IMR-90 (cell line): ENCODE measurements at places on chromosomes 12 and 14. TPM values are rescaled to one million over a fixed set of nuclear protein-coding genes. Genes with fewer than 3 reads are reported as not detected.

GPR84 gene
- polyA plus RNA-seq: not detected in 2 replicates

KRT5 gene
- polyA plus RNA-seq: not detected in 2 replicates

TSPAN11 gene
- polyA plus RNA-seq: 0.26 and 0.30 TPM in 2 replicates

CATSPERB gene
- not detected in 2 replicates for polyA plus RNA-seq

MYO1H gene
- not detected in 2 replicates for polyA plus RNA-seq

SDR9C7 gene
- polyA plus RNA-seq: not detected in 2 replicates

GRCh38 chr14:93056840-93057585, 58.7 kb downstream of the ITPK1 start:
- H3K4me3 ChIP-seq: no peak overlapping the region
- H3K27me3 ChIP-seq: peaks cover 5% of the 10 kb centered on the region; the same call in 1 of the 2 replicates
- peak; percentile 23 for DNase-seq
- H3K27ac ChIP-seq: no peak overlapping the region

- no peak overlapping the region for H3K4me3 ChIP-seq
- DNase-seq: peak; percentile 80
- peak overlapping the region; percentile 90 for H3K27ac ChIP-seq
- peaks cover 18% of the 10 kb centered on the region for H3K4me1 ChIP-seq
- no peaks in the 10 kb centered on the region for H3K27me3 ChIP-seq
Measured at GRCh38 chr12:76020281-76020680, 11.3 kb downstream of the PHLDA1 start.

- no peaks in the 10 kb centered on the region for H3K27me3 ChIP-seq
- DNase-seq: peak; percentile 90
- H3K4me3 ChIP-seq: peak overlapping the region; percentile 89
Measured at GRCh38 chr12:64452559-64453329, 824 bp downstream of the TBK1 start.

DNA sequence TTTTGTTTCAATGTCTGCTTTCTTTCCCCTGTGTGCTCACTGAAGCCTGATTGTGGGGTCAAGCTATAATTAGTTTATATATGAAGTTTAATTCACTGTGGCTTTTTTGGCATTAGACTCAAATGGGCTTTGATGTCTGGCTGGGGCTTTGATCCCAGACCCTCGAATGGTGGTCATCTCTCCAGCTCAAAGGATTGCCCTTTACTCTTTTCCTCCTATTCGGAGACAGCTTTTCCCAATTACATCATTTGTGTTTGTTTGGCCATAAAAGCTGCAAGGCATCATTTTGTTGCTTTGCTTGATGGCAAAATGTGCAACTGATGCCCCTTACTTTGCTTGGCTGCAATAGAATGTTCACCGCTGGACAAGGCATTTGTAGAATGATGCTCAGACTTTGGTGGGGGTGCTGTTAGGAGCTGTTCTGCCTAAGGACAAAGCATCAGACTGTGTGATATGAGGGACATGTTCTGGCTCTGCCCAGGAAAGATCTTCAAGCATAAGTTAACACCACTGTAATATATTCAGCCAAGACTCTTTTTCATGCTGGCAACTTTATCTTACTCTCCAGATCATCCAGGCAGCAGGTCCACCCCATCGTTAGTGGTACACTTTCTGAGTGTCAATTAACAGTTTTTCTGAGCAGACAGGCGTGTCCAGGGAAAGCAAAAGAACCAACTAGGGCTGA, 3.2 kb upstream of the DACT1 start:
- H3K27ac ChIP-seq: no peak overlapping the region
- no peak overlapping the region for H3K4me3 ChIP-seq
- no peaks in the 10 kb centered on the region for H3K36me3 ChIP-seq
- no peak for DNase-seq

DNA sequence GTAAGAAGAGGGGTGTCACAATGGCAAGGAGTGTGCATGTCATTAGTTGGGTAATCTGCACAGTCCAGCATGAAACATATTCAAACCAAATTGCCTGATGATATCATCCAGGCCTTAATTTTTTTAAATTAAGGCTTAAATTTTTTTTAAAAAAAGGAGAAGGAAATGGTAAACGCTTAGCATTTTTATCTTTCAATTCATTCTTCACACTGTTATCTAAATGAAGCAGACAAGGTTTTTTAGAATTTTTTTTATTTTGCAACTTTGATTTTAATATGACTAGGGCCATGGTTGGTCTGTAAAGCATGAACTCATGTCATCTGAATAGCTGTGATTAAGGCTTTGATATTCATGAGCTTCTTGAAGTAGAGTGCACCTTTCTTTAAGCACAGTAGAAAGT, 362.5 kb downstream of the SYT1 start:
- DNase-seq: no peak
- no peaks in the 10 kb centered on the region for H3K27me3 ChIP-seq
- H3K27ac ChIP-seq: no peak overlapping the region
- no peak overlapping the region for H3K4me3 ChIP-seq
- no peaks in the 10 kb centered on the region for H3K4me1 ChIP-seq

GRCh38 chr12:116302166-116303058, 24.9 kb upstream of the MED13L start:
- no peaks in the 10 kb centered on the region for H3K36me3 ChIP-seq
- H3K27ac ChIP-seq: no peak overlapping the region
- no peaks in the 10 kb centered on the region for H3K27me3 ChIP-seq

DNA sequence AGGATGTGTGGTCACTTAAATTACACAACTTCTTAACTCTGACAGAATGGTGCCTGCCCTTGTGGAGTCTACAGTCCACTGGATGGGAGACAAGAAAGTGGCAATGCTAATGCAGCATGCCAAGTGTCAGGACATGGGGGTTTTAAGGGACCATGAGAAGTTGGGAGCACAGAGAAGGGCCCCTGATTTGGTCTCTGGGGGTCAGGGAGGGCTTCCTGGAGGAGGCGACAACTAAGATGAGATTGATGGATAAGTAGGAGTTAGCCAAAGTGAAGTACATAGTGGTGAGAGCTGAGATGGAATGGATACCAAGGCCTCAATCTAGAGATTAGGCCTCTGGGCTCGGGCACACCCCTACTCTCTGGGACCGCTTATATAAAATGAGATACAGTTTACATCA, 236.7 kb downstream of the CHST11 start:
- H3K4me1 ChIP-seq: peaks cover 4% of the 10 kb centered on the region; the same call in 1 of the 2 replicates
- no peak overlapping the region for H3K27ac ChIP-seq
- H3K27me3 ChIP-seq: peaks cover 4% of the 10 kb centered on the region; the same call in 1 of the 2 replicates
- DNase-seq: no peak
- no peaks in the 10 kb centered on the region for H3K36me3 ChIP-seq

DNA sequence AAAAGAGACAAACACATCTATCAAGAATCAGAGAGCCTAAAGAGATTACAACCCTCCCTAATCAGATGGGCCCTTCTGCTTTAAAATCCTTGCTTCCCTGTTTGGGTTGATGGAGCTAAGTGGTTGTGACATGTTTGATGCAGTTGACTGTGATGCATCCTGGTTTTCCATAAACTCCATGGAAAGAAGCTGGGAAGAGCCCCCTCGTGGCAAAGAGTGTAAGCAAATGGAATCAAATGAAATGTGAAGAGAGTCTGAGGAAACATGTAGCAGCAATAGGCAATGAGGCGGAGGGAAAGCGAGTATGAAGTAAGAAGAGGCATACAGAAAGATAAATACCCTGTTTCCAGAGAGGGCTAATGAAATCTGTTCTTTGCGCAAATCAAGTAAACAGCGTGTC, 70.4 kb upstream of the SLCO1C1 start:
- no peaks in the 10 kb centered on the region; the same call in 1 of the 2 replicates for H3K4me1 ChIP-seq
- peak; percentile 30 for DNase-seq
- no peaks in the 10 kb centered on the region for H3K27me3 ChIP-seq
- H3K36me3 ChIP-seq: no peaks in the 10 kb centered on the region
- H3K27ac ChIP-seq: no peak overlapping the region
- no peak overlapping the region for H3K4me3 ChIP-seq

DNA sequence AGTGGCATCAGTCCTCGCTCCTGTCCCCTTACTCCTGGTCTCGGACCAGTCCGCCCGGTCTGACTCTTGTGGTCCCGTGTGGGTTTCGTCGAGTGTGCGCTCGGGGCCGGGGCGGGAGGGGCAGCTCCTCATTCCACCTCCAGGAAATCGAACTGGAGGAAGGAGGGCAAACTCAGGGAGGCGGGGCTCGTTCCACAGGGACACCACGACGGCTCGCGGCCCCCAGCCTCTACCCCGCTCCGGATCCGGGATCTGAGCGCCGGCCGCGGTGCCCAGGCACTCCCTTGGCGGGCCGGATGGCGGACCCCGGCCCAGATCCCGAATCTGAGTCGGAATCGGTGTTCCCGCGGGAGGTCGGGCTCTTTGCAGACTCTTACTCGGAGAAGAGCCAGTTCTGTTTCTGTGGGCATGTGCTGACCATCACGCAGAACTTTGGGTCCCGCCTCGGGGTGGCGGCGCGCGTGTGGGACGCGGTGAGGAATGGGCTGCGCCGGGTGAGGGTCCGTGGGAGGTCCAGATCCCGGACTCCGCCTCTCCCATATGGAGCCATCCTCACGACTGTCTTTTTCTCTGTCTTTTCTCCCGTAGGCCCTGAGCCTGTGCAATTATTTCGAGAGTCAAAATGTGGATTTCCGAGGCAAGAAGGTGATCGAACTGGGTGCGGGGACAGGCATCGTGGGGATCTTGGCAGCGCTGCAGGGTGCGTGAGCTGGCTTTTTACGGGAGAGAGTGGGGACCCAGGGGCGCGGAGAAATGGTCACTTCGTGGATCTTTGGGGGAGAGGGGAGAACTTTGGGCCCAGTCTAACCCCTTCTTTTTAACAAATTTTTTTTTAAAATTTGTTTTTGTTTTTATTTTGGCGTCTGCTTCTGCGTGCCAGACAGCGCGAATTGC, at the start of gene EEF1AKMT3:
Gene EEF1AKMT3 (plus strand): TSS at position 186 of the 894 bp plus-strand sequence. CDS start 111 bp downstream, at position 297.
- H3K4me1 ChIP-seq: 0 out of 2 replicates have a peak, but pooled peaks cover 3% of the 10 kb centered on the region
- H3K36me3 ChIP-seq: peaks cover 3% of the 10 kb centered on the region

DNA sequence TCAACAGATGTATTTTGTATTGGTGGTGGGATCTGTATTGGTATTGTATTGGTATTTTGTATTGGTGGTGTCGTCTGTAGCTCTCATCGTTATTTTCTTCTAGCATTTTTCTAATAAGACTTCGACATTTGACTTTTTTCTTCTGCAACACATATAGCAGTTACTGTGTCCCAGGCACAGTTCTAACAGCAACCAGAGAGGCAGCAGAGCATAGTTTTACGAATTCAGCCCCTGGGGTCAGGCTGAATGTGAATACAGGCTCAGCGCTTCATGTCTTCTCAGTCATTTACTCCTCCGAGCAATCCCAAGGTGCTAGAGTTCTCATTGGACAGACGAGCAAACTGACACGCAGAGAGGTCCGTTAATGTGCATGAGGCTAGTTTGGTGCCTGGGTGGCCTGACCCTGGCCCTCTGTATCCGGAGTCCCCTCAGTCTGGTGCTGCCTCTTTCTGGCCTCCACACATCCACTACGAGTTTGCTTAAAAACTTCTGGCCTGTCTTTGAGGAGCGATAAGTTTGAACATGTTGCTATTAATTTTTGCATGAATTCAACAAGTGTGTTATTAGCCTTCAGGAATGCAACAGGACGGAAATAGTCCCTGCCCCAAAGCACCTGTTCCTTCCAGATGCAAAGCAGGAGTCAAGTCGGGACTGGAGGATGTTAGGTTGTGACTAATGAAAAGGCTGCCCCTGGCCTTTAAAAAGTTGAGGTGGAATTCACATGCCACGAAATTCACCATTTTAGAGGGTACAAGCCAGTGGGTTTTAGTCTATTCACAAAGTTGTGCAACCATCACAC, 87.0 kb downstream of the GLT1D1 start:
- no peak overlapping the region for H3K27ac ChIP-seq
- H3K4me3 ChIP-seq: no peak overlapping the region
- H3K4me1 ChIP-seq: no peaks in the 10 kb centered on the region
- H3K27me3 ChIP-seq: no peaks in the 10 kb centered on the region
- DNase-seq: no peak

GRCh38 chr14:52998376-52999015, 47.6 kb upstream of the FERMT2 start:
- peaks cover 12% of the 10 kb centered on the region for H3K4me1 ChIP-seq
- no peaks in the 10 kb centered on the region for H3K27me3 ChIP-seq
- peak; percentile 97 for DNase-seq
- H3K27ac ChIP-seq: peak overlapping the region; percentile 84

DNA sequence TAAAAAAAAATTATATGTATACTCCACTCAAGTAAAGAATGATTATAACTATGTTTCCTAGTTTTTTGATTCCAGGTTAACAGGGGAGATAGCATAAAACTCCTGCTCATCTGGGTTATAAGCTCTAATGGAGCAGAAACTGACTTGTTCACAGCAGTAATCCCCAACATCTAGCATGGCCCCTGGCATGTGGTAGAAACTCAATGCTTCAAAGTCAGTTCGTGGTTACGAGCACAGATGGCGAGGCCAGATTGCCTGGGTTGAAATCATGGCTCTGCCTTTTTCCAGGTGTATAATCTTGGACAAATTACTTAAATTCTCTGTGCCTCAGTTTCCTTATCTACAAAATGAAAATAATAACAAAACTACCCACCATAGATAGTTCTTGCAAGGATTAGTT, 183.8 kb downstream of the TTC7B start:
- DNase-seq: peak; percentile 34
- no peaks in the 10 kb centered on the region for H3K36me3 ChIP-seq
- no peak overlapping the region for H3K4me3 ChIP-seq
- no peaks in the 10 kb centered on the region for H3K27me3 ChIP-seq
- no peak overlapping the region for H3K27ac ChIP-seq

DNA sequence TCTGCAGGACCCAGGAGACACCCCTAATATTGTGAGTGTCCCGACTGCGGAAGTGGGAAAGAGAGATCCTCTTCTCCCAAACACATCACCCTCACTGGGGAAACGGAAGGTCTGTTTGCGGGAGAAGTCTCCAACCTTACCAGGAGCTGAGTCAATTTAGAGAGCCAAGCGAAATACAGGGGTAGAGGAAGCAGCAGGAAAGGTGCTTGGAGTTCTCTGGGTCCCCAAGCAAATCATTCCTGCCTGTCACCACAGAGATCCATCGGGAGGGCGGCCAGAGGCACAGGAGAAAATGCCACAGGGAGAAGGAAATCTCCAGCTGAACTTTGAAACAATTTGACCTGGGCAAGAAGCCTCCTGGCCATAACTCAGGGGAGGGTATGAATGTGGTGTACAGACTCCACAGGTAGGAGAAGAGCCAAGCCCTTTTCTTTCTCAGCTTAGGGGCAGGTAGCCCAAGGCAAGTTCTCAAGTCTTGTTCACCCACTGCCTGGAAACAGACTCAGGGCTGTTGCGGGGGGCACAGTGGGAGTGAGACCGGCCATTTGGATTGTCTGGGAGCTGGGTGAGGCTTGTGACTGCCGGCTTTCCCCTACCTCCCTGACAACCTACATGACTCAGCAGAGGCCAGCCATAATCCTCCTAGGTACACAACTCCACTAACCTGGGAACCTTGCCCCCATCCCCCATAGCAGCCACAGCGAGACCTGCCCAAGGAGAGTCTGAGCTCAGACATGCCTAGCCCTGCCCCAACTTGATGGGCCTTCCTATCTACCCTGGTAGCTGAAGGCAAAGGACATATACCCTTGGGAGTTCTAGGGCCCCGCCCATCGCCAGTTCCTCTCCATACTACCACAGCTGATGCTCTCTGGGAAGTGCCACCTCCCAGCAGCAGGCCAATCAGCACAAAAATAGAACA, 211.9 kb upstream of the ARHGAP5 start:
- no peaks in the 10 kb centered on the region for H3K4me1 ChIP-seq
- no peak overlapping the region for H3K27ac ChIP-seq
- DNase-seq: no peak
- no peak overlapping the region for H3K4me3 ChIP-seq

- peak; percentile 46 for DNase-seq
- H3K4me1 ChIP-seq: peaks cover 7% of the 10 kb centered on the region
- H3K36me3 ChIP-seq: no peaks in the 10 kb centered on the region
- H3K27me3 ChIP-seq: no peaks in the 10 kb centered on the region
- H3K4me3 ChIP-seq: no peak overlapping the region
Measured at GRCh38 chr12:92469837-92470236, 233.0 kb upstream of the PLEKHG7 start.
